ENCODE measurements at places on chromosomes 3 and 15.

- DNase-seq = no peak
Observed at GRCh38 chr3:187734841-187735240, 10.4 kb downstream of the BCL6 start.

- no peak for DNase-seq
Observed at GRCh38 chr3:178392511-178392926, 143.7 kb upstream of the KCNMB2 start.

GRCh38 chr3:35986161-35986560 is 346.8 kb downstream of the ARPP21 start:
- no peak for DNase-seq

DNA sequence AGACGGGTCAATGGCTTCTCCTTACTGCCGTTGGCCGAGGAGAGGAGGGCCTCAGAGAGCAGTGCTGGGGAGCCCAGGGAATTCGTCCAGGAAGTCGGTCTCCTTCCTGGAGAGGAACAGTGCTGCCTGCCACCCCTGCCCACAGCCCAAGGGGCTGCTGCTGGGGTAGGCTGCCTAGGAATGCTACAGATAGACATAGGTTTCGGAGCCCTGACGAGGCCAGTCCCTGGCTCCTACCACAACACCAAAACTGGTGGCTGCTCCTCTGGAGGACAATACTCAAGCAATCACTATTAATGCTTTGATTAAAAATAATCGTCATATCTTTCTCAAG is 30.5 kb downstream of the ANP32A start:
- DNase-seq = no peak

- no peak for DNase-seq
Observed at GRCh38 chr15:101338502-101339057, 43.5 kb upstream of the SNRPA1 start.

DNA sequence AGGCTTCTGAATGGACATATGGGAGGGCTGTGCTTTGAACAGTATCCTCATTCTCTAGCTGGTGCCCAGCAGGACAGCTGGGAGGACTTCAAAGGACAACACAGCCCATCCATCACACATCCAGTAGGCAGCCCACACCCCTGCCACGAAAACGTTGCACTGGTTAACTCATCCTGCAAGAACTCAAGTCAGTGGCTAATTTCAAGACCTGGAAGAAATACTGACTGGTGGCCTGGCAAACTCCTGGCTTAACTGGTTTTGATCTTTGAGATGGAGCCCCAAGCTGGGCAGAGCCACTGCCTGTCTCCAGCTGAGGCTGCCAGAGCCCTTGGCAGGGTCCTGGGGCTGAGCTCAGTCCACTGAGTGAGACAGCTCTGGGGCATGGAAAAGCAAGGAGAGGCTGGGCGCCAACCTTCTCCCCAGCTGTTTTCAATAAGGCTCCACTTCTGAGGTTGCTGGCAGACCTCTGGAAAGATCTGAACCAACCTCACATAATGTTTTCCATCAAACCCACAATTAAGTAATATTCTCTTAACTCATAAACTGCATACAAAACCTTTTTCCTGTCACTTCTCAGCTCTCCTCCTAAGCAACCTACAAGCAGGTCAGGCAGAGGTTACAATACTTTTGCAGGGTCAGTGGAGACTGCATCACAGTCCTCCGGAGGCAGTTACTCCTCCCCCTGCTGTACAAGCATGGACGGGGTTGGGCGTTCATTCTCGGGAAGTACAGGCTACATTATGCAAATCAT is 110.3 kb downstream of the MYLK start:
- DNase-seq = no peak

GRCh38 chr3:136490646-136491405 is 240.7 kb downstream of the PCCB start:
- no peak for DNase-seq

DNA sequence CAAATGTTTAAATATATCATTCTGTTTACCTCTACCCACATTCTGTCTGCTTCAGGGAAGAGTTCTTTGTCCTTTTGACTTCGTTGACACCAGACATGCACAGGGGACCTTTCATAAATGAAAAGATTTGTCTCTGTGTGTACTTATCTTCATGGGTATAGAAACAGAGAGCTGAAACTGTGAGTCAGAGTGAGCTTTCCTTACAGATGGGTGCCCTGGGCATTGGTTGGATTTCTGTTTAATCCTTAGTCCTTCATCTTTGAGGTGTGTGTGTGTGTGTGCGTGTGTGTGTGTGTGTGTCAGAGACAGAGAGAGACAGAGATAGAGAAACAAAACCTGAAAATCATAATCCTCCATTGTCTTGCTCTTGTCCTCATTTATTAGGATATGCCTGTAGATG is 517.4 kb downstream of the TUSC7 start:
- no peak for DNase-seq

DNA sequence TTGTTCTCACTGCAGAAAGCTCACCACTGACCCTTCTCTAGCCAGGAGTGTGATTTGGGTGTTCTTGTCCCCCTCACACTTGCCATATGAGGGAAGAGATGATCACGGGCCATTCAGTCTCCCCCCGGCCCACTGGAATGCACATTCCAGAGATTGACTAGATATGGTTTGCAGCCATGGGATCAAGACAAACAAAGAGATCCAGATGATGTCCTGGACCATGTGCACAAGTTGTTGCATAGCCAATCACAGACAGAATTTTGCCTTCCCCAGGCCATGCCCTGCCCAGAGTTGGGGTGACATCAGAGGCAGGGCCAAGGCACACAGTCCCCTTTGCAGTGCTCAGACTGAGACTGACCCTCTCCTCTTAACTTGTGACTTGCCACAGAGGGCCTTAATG is 14.8 kb downstream of the MUC13 start:
- DNase-seq = no peak

DNA sequence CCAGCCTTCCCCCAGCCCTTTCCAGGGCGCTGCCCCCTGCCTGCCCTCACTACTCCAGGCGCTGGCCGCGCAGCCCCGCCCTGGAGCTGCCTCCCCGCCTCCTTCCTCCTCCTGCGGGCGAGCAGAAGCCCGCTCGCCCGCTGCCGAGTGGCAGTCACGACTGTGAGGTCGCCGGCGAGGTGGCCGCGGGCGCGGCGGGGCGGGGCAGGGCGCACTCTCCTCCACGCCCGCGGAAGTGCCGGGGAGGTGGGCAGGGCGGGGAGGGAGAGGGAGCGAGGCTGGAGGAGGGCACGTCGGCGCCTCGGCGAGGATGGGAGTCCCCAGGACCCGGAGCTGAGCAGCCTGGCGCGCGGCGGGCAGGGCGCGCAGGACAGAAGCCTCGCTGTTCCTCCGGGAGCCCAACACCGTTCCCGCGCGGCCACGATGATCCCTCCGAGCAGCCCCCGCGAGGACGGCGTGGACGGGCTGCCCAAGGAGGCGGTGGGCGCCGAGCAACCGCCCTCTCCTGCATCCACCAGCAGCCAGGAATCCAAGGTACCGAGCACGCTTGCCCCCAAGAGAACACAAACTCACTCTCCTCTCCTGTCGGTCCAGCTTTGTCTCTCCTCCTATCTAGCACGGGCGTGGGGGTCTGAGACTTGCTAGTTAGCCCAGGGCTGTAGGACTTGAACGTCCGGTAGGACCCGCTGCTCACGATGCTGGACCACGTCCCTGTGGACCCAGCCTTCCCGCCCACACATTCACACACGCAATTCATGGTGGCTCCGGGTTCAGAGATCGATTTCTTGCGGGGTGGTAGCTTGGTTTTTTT is at the start of gene STAC:
Gene STAC, plus strand, starts transcription at position 284 of the 811 bp plus-strand sequence. Its CDS starts 140 bp downstream, at position 424.
- no peak for DNase-seq

DNA sequence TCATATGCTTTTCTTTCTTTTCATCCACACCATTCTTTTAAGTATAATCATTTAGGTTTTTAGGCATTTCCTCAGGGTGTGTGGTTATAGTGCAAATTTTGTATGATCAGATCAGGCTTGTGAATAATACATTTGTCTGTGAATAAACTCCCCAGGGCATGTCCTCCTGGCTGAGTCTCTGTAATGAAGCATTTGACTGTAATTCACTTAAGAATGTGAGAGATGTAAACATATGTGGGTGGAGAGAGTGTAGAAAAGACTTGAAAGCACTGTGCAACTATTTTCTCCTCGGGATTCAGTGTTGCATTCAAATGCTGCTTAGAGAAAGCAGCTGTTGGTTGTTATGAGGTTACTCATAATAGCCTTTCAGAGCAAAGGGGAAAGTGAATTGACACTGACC is 996.5 kb downstream of the TUSC7 start:
- no peak for DNase-seq

DNA sequence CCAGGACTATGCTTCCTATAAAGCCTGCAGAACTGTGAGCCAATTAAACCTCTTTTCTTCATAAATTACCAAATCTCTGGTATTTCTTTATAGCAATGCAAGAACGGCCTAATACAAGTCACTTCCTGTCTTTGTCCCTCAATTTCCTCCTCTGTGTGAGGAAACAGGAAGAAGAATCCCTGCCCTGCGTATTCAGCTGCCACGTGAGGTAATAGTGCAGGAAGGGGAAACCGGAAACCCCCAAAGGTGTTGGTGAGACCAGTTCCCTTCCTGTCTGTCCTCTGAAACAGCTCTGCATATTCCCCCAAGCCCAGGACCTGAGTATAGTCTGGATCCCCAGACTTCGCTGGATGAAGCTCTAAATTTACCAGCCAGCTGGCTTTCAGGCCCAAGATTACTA is 18.1 kb upstream of the PTPN23 start:
- no peak for DNase-seq

DNA sequence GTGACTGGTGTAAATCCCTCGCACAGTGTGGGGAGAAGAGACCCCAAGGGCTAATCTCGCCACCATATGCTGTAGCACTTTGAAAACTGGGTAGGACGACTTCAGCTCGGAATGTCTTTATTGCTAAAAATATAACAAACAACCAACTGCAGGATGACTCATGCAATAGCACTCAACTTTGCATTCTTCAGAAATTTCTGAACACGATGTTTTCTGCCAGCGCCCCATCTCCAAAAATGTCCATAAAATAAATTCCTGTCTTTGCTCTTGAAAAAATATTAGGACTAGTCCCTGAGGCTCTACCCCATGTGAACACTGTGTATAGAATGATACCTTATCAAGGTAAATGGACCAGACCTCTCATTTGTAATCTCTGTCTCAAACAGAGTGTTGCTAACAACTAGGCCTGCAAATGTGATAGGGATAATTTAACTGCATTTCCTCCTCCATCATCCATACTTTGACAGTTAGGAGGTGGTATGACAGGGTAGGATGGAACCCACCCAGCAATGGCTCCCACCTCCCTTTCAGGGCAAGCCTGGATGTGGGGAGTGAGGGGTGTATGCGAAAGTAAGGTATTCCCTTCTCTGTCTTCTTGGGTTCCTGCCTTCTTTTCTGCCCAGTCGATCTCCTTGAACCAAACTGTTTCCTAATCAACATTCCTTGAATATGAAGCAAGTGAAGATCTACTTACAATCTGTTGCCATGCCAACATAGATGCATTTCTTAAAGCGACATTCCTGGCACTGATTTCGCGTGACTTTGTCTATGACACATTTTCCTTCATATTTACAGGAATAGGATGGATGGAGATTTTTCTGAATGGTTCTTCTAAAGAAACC is 201.1 kb downstream of the NR1D2 start:
- no peak for DNase-seq

- DNase-seq = no peak
Observed at GRCh38 chr3:52279596-52279995, 1.1 kb upstream of the WDR82 start.

GRCh38 chr3:14991818-14992612 is 44.6 kb downstream of the NR2C2 start:
- no peak for DNase-seq

- DNase-seq = no peak
Observed at GRCh38 chr15:87496109-87496508, 760.4 kb downstream of the NTRK3 start.

- no peak for DNase-seq
Observed at GRCh38 chr3:122469659-122470058, 45.1 kb downstream of the KPNA1 start.

DNA sequence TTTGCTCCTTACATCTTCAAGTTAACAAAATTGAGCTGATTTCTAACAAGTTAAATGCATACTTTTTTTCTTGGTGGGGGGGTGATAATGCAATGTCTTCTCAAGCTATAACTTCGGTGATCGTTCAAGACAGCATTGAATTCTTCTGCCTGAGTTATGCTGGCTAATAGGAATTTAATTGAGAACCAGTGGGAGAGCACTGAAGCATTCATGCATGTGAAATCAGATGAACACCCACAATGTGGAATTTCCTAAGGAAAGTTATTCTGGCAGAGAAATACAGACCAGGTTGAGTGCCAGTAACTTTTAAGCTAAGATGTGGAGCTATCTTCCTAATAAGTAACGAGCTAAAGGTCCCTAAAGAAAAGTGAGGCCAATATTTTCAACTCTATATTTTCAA is 3.0 kb downstream of the SPATA16 start:
- no peak for DNase-seq

- DNase-seq = no peak
Observed at GRCh38 chr3:37492977-37493471, 318.6 kb upstream of the LRRFIP2 start.

DNA sequence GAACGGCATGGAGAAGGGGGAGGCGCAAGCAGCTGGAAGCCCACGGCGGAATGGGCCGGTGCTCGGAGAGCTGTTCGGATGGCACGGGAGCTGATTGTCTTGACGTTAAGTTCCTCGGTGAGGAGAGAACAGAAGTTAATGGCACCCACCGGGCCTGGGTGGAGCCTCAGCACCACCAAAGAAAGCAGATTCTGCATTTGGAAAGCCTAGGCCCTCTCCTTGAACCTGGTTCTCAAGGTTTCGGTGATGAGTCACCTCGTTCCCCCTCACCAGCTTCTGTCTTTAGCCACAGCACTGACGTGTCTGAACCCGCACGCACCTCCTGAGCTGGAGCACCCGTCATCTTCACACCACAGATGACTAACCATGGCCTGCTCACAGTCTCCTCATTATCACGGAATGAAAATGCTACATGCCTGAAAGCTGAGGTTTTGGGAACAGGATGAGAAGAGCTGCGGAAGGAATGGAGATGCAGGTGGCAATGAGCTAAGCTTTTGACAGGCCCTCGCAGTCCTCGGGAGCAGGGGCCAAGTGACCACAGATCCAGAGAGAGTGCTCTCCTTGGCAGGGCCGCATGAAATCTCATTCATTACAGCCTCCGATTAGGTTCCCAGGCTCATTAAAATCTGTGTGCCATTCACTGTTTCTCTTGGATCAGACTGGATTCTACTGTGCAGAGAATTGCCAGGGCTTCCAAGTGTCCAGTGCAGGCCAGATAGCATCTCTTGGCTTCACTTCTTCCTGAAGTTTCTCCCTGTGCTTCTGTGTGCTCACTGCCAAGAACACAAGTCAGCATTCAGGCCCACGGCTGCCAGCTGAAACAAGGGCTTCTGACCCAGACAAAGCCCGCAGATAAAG is 96.3 kb upstream of the DLG1 start:
- peak; percentile 43 for DNase-seq

DNA sequence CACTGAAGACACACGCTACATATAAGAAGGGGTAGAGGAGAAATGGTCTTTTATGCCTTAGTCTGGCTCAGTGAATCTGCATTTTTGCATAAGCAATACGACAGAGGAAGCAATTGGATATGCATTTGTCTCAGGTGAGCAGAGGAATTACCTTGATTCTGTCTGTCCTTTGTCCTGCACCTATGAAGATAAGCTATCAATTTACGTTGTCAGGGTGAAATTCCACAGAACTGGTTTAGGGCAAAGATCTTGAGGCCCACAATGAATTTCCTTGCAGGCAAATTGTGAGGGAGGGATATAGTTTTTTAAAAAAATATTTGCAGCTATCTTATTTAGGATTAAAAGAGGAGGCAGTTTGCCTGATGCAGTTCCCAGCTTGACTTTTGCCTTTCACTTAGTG is 31.6 kb upstream of the MASP1 start:
- DNase-seq = no peak

GRCh38 chr3:159609625-159610024 is 379.0 kb upstream of the IL12A start:
- no peak for DNase-seq
